ENCODE measurements at places on chromosomes 5 and 9.

- no peak for DNase-seq
These were observed 13.2 kb upstream of the ADRA1B start for GRCh38 chr5:159903131-159903530.

DNA sequence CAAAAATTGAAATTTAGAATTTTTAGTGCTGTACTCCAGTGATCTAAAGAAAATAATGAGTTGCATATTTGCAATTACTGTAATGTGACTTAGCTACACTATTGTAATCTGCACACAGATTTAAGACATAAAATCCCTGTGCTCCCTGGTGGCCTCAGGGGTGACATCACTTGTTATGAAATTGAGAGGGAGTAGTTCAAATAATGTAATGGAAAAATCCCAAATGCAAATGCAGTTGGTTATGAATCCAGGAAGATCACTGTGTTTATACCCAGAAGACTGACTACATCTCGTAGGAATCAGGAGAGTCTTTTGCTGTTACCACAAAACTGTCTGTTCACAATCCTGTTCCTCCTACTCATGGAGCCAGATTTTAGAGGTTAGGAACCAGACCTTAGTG lies 178.7 kb upstream of the FBXL17 start:
- no peak for DNase-seq

GRCh38 chr5:60470881-60471280 lies 229.1 kb downstream of the DEPDC1B start:
- DNase-seq: no peak

DNA sequence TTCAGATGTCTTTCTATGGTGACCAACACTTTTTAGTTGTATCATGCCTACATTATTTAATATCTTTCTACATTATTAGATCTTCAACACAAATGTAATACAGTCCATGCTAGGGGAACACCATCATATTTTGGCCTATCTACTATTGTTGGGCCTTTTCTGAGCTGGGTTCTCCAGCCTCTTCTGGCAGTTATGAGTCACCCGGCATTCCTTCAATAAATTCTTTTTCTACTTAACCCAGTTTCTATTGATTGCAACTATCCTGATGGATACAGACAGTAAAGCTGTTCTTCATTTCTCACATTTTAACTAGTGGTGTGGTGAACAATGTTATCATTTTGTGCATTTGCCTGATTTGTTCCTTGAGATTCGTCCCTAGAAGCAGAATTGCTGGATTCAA lies 529.3 kb downstream of the BNC2 start:
- DNase-seq: no peak

DNA sequence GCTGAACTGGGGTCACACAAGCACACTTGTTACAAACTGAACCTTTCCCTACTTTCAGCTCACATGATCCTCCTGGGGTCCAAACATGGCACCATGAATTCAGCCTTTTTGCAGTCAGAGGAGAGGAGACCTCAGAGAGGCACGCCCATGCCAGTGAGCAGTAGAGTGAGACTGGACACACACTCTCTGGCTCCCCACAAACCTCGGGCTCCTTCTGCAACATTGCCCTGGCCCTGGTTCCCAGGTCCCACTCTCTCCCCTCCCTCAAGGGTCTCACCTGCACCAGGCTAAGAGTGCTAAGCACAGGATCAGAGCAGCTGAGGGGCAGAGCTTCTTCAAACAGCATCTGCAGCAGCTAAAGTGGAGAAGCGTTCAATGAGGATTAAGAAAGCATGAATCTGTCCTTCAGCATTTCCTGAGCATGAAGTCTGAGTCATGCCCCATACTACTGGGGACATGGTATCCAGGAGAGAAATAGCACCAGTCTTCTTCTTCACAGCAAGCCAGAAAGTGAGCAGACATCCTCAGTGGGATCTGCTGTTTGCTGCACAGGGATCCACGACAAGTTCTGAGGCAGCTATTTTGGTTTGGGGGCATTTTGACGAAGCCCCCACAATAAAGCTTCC lies 27.2 kb downstream of the SLC35A4 start:
- no peak for DNase-seq

GRCh38 chr5:60843936-60844905 lies at the start of gene ELOVL7:
Gene ELOVL7, minus strand, starts transcription at chr5:60844269. Its CDS starts 56,872 bp downstream, at chr5:60787397.
- DNase-seq: peak; percentile 87

DNA sequence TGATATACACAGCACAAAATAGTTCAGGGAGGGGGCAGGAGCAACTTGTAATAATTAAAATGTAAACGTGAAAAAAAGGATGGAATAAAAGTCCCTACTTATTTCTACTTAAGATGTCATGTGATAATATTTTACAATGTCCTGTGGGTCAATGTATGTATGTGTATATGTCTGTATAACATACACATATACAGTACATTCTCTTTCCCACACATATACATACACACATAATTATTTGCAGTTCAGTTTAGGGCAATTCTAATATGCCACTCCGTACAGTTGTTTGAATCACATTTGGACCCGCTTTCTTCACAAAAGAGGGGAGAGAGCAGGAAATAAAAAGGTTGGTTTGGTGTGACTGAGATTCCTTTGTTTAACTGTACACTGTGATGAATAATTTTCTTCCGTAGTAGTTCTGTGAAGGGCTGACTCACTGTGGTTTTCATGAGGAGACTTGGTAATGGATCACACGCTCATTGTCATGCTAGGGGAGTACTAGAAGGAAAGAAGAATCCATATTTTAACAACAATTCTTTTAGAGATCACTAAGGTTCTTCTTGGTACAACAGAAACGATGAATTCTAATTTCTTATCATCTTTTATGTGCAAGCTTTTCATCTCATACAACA lies 26.2 kb upstream of the ACOT12 start:
- DNase-seq: no peak

DNA sequence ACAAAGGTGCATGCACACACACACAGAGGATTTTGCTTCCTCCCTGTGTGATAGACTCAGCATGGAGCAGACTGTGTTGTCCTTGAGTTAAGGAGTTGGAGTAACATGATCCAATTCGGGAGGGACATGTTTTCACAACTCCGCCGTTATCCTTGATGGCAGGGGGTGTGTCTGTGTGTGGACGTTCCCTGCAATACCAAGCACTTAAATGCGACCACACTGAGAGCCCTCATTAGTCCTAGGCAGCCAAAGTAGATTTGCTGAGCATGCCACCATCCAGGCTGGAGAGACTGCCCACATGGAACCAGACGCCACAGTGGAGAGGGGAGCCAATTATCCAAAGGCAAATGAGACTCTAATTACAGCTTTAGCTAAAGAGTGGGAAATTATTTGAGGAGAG lies 140.1 kb downstream of the DOCK2 start:
- DNase-seq: no peak

DNA sequence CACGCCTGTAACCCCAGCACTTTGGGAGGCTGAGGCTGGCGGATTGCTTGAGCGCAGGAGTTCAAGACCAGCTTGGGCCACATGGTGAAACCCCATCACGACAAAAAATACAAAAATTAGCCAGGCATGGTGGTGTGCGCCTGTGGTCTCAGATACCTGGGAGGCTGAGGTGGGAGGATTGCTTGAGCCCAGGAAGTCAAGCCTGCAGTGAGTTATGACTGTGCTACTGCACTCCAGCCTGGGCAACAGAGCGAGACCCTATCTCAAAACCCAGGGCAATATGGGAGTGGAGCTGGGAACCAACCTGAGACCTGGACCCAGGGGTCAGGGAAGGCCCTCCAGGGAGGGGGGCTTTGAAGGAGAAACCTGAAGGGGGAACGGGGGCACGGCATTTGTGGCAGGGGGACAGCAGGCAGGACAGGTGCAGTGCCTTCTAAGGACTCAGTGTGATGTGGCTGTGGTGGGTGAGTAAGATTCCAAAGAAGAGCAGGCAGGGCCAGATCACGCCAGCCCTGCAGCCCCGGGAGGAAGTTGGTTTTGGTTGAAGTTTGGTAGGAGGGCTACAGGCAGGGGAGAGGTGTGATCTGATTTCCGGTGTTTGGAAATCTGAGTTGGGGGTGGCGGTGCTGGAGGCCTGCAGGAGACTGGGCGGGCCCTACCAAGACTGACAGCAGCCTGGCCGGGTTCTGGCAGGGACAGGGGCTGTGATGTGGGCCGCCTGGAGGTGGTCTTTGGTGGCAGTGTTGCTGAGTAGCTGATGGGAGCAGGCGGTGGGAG lies 46.2 kb downstream of the NTNG2 start:
- no peak for DNase-seq

DNA sequence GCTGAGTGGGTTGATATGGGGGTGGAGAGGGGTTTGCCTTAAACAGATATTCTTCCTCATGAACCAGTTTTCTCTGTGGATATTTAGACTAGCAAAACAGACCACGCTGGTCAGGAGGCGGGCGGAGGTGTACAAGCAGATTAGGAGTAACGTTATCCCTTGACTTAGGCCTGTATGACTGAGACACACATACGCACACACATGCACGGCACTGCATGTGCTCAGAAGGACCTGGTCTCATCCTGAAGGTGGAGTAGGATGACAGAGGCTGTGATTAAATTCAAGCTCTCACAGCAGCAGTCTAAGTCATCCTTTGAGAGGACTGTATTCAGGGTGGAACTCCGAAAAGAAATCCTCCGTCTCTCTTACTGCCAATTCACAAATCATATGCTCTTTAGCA lies 209.7 kb downstream of the DIRAS2 start:
- no peak for DNase-seq

DNA sequence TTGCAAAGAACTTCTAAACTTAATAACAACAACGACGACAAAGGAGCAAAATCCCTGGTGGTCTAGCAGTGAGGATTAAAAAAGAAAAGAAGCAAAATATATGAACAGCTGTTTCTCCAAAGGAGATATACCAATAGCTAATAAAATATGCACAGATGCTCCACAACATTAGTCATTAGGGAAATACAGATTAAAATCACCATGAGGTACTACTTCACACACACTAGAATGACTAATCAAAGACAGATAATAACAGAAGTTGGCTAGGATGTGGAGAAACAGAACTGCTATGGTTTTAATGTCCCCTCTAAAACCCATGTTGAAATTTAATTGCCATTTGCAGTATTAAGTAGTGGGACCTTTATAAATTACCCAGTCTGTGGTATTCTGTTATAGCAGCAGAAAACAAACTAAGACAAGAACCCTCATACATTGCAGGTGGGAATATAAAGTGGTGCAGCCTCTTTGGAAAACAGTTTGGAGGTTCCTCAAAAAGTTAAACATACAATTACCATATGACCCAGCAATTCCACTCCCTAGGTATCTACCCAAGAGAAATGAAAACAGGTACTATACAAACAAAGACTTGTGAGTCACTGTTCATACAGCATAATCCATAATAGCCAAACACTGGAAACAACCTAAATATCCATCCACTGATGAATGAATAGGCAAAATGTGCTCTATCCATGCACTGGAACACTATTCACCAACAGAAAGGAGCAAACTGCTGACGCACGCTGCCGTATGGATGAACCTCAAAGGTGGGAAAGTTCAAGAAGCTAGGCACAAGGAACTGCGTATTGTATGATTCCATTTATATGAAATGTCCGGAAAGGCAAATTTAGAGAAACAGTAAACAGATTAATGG lies 11.4 kb upstream of the DUSP1 start:
- no peak for DNase-seq

Data from NCI-H1436 (cell line).